ENCODE measurements at places on chromosomes 11 and 22.

DNA sequence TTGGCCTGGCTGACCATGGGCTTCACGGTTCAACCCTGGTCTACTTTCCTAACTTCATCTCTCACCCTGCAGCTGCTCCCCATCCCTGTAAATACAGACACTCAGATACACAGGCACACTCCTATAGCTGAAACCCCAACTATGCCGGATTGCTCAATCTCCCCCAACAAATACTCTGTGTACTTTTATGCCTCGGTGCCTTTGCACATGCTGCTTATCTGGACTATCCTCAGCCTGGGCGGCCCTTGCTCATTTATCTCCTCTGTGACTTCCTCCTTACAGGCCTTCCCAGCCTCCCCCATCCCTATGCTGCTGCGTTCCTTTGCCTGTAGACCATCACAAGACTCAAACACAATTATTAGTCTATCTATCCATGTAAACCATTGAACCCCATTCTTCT is 76.6 kb downstream of the PKNOX2 start:
- DNase-seq = no peak

GRCh38 chr11:79439410-79439885 is 1.4 kb downstream of the TENM4 start:
- no peak for DNase-seq

GRCh38 chr11:91219535-91219934 is 996.7 kb upstream of the CHORDC1 start:
- no peak for DNase-seq

DNA sequence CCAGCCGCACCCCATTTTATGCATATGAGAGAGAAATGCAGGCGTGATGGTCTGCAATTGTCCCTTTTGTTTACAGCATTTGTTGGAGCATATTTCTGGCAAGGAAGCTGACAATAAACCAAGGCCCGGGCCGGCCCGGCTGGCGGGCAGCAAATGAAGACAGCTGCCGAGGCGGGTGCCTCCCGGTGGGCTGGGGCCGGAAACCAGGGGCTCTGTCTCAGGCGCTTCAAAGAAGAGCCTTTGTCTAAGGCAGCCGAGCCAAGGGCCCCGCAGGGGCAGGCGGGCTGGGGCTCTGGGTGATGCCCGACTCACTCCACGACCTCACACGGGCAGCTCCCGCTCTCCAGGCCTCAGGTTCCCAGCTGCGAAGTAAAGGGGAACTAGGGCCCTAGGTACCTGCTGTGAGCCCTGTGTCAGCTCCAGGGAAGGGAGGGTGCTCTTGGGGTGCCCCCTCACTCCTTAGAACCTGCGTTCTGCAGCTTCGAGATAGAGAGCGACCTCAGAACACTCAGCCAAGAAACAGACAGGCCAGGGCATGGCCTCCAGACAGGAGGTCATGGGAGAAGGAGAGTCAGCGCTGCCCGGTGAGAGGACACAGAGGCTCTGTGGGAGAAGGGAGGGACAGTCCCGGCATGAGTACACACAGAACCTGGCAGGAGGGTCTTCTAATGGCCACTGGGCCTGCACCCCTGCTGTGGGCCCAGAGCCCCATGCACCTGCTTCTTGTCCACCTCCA is 2.4 kb downstream of the LINC01488 start:
- no peak for DNase-seq

GRCh38 chr11:131884461-131885073 is 514.2 kb downstream of the NTM start:
- no peak for DNase-seq
